ENCODE measurements at places on chromosomes 6 and 20. TPM values are rescaled to one million over a fixed set of nuclear protein-coding genes. Genes with fewer than 3 reads are reported as not detected.

GPX5 gene
- not detected for total RNA-seq

ARID1B gene
- total RNA-seq = 87.1 TPM

NFKBIE gene
- total RNA-seq = 21.6 TPM

GABRR1 gene
- not detected for total RNA-seq

DEF6 gene
- total RNA-seq = 9.4 TPM

All from transverse colon (tissue), 4 donors.